Renal pelvis (tissue), 12 donors: ENCODE measurements at places on chromosomes 7 and 10.

DNA sequence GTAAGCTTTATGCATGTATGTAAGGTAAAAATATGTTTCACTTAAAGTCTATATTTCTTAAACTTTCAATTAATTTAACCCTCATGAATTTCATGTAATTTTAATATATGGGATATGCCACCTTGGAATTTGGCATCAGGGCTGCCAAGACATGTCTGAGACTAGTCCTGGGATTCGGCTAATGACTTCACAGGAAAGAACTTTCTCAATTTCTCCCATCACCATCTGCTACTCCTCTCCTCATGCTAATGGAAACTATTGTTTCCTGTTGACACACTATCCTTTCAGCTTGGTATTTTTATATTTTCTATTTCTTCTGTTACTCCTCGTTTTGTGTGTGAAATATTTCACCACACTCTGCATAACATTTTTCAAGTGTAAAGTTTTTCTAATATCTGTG lies 205.9 kb downstream of the ARL4A start:
- no peak for DNase-seq

- no peak for DNase-seq
These were observed 58.6 kb upstream of the ARID5B start for GRCh38 chr10:61842755-61843497.

GRCh38 chr10:71911296-71911953 lies 52.8 kb upstream of the CHST3 start:
- DNase-seq, result no peak

- DNase-seq, result no peak
These were observed 11.1 kb upstream of the MDFIC start for GRCh38 chr7:114910787-114911186.

DNA sequence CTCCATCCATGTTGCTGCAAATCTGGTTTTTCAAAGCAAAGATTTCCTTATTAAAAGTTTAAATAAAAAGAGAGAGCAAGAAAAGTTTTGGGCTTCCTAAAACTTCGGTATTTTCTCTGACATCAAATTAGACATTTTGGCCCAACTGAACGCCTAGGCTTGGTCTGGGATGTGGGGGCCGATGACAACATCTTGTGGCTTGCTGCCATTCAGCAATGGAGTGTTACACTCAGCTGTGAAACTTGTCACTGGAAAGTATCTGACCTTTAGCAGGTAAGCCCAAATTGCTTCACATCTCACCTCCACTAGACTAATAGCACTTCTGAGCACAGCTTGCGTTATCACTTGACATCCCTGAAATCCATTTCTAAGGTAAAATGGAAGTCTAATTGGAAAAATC lies 320.6 kb downstream of the GATA3 start:
- no peak for DNase-seq

DNA sequence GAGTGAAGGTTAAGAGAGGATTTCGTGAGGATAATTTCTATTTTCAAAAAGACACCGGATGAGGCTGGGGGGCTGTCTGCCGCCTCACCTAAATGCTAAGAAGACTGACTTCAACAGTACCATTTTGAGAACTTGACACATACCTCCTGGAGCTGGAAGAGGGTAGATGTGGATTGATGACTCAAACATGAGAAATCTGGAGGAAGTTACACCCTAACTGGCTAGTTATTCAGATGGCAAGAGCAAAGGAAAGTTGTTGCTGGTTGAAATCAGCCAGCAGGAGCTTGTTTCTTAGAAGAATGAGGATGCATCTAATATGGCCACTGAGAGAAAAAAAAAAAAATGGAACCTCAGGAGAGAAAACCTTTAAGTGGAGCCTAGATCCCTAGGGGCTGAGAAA lies 76.2 kb upstream of the KIAA1217 start:
- no peak for DNase-seq

- DNase-seq, result no peak
These were observed 19.7 kb upstream of the BNIP3 start for GRCh38 chr10:132001238-132001972.

DNA sequence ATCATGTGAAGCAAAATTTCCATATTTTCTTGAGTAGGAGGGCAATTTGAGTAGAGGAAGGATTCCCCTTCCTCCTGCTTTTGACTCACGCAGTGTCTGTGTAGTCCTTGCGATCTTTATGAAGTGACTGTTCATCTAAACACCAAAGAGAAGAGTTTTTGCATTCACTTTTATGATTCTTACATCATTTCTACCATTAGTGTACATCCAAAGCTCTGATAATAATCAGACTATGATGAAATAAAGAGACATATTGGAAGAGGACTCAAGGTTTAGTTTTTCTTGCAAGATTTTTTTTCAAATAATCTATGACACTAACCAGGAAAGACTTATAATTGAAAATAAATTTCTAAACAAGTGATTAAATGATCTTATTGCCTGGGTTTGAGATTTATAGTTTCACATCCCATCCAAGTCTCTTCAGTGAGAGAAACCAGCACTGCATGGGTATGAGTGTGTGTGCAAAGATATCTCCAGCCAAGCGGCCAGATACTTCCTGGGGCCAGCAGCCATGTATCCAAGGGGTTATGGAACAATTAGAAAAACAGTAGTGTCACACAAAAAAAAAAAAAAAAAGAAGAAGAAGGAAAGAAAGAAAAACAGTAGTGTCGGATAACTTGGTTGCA lies 2.0 kb upstream of the ACTA2 start:
- no peak for DNase-seq

GRCh38 chr7:13965077-13965476 lies 24.4 kb downstream of the ETV1 start:
- DNase-seq, result no peak

GRCh38 chr7:104653825-104654401 lies 325.5 kb downstream of the LHFPL3 start:
- no peak for DNase-seq

DNA sequence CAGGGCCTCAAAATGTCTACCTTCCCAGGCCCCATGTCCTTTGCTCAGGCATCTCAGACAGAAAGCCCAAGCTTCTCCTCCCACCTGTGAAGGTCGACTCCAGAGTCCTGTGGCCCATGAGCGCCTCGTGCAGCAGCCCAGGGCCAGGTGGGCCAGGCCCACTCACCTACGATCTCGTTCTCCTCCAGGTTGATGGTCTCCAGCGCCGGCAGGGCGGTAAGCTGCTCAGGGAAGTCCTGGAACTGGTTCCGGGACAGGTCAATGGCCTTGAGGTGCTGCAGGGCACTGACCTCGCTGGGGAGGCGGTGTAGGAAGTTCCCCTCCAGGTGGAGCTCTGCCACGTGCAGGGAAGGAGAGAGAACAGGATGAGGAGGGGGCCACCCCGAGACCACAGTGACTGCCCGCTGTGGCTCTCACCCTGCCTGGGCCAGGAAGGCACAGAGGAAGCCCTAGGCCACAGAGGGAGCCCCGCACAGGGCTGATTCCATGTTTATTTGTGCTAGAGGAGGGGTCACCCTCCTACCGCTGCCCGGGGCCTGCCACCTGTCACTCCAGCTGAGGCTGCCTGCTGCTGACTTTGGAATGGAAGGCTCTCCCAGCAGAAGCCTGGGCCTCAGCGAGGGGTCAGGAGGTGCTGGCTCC lies 40.0 kb upstream of the NPFFR1 start:
- DNase-seq, result no peak

GRCh38 chr10:110442746-110443145 lies 55.0 kb upstream of the DUSP5 start:
- no peak for DNase-seq

DNA sequence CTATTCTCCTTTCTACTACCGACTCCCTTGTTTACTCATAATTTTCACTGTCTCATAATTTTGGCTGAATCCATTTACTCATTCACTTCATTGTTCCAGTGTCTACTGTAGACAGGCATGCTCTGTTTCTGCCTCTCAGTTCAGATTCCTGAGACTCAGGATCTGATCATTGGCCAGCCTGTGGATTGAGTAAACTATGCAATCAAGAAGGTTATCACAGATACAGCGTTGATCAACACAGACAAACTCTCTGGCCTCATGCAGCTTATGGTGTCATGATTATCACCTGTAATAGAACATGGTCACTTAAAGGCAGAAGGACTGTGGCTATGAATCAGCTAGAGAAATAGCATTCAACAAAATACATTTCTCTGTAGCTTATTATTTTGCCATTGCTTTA lies 86.0 kb downstream of the SEMA3E start:
- DNase-seq, result no peak

- DNase-seq, result no peak
These were observed 242.8 kb downstream of the KLF6 start for GRCh38 chr10:3542185-3542611.

- no peak for DNase-seq
These were observed 140.9 kb downstream of the AUTS2 start for GRCh38 chr7:69739190-69739589.

DNA sequence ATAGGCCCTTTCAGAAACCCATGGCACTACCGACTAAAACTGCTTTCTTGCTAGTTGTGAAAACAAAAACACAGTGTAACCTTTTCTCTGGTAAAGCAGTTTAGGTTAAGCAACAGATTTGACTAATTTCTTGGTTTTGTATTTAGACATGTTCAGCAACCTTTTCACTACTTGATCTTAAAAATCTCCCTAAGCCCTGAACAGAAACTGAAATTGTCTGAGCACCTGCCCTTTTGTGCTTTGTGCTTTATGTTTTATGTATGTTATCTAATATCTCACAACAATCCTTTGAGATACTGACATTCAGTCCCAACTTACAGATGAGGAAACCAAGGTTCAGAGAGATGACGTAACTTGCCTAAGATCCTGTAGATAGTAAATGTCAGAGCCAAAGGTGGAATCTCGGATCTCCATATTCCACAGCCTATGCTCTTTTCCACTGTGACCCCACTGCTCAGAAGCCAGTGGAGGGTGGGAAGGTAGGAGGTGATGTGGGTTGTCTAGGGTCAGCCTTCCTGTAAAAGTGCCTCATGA lies 146.6 kb downstream of the LCOR start:
- DNase-seq, result no peak

DNA sequence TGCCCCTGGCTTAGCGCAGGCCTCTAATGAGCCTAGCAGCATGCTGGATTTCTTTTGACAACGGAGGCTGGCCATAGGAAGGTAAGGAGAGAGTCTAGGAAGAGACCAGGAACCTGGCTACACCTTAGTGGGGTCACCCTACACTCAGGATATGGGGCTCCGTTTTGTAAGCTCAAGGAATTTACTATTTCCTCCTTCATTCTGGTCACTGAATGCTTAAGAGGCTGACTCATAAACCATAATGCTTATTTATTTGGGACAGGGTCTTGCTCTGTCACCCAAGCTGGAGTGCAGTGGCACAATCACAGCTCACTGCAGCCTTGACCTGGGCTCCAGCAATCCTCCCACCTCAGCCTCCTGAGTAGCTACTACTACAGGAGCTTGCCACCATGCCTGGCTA lies 38.4 kb downstream of the CARD11 start:
- no peak for DNase-seq

- no peak for DNase-seq
These were observed 1.7 kb upstream of the MYO1G start for GRCh38 chr7:44980393-44981034.

- DNase-seq, result peak; percentile 5
These were observed 30.4 kb upstream of the BMPER start for GRCh38 chr7:33874943-33875342.

- no peak for DNase-seq
These were observed 39.8 kb downstream of the PIP4K2A start for GRCh38 chr10:22674573-22674930.

DNA sequence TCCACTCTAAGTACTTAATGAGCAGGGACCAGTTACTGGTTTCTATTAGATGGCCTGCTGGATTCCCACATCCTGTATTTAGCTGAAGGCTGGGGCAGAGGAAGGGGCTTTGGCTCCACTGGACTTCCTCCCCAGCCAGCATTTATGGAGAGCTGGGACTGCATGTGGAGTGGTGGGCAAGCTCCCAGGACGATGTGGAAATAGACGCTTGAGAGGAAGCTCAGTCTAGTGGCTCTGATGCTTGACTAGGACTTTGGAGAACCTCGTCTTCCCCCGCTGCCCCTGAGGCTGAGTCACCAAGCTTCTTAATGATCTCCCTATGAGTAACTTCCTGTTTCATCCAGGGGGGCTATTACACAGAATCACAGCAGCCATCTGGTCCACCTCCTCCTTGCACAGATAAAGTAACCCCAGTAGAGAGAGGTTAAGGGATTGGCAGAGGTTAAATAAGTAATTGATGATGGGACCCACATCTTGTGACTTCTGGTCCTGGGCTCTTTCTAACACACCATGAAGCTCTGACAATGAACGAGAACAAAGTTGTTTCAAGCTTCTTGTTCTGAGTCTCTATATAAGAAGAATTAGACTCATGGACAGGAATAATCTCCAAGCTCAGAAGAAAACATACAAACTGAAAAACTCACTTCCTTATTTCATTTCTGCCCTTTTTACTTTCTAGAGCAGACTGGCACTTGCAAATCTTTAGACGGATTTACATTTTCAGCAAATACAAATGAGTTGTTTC lies 126.2 kb downstream of the PRPF18 start:
- no peak for DNase-seq

DNA sequence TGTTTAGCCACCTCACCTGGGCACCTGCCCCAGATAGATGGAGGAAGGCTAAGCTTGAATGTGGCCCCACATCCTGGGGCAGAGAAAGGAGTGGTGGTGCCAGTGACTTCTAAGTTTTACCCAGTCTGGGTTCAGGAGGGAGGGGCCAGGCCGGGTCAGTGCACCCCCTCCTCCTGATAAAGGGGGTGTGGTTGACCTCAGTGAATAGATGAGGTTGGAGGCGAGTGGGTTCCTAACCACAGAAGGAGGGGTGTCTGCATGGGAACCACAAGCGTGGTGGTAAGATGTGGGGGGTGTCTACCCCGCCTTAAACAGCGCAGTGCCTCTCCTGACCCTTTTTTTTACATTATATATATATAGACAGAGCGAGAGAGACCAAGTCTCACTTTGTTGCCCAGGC lies 105.3 kb upstream of the KCTD7 start:
- DNase-seq, result no peak
